ENCODE measurements at places on chromosomes 1 and 21.
A peak's percentile ranks its signal among the peaks of the same experiment; 100 is the strongest.

DNA sequence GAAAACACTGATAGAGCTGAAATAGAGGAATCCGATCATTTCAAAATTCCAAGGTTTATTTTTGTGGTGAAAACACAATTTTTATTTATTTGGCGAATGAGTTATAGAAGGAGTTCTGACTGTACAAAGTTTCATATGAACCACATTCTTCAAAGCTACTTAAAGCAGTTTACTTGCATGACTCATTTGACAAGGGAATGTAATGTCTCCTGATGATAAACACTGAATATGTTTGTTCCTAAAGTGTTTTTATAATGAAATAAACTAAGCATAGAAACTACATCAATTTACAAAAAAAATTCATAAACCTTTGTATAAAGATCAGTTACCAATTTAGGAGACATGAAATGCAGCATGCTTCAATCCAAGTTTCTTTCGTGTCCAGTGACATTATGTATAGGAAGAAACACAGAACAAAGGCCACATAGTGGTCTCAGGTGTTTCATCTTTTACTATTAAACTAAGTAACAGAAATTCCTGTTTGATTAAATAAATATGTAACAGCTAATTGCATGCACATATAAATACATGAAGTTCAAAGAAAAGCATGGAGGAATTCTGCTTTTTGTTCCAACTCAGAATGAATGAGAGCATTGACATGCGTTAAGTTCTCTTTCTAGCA lies 2.5 kb downstream of the PRKACB start:
- DNase-seq, result no peak

- DNase-seq, result no peak
Measured at GRCh38 chr1:1141911-1142250, 26.0 kb upstream of the C1orf159 start.

GRCh38 chr1:30822966-30823581 lies 65.5 kb upstream of the LAPTM5 start:
- no peak for DNase-seq

DNA sequence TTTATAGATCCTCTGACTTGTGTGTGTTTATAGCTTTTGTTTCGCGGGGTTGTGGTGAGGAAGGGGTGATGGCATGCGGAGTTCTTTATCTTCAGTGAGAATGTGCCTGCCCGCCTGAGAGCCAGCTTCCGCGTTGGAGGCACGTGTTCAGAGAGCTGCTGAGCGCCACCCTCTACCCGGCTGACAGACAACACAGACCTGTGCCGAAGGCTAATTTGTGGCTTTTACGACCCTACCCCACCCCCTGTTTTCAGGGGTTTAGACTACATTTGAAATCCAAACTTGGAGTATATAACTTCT lies 14.4 kb upstream of the CD101 start:
- peak; percentile 42 for DNase-seq

- no peak for DNase-seq
Measured at GRCh38 chr1:246533371-246533905, 26.4 kb upstream of the SMYD3 start.

- no peak for DNase-seq
Measured at GRCh38 chr21:42649122-42650032, 4.0 kb upstream of the PDE9A start.

DNA sequence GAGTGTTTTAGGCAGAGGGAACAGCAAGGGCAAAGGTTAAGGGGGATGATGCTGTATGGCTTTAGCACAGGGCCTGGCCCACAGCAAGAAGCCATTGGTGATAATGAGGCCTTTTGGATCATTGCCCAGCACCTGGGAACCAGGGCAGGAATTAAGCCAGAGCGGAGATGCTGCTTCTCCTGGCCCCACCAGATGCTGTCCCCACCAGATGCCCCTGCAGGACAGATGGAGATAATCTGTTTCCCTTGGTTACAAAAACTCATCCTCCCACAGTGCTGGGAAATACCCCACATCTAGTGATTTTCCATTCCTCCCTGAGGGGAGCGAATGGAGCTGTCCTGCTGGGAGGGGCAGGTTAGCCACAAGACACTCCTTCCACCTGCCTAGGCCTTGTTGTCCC lies 18.8 kb downstream of the OPRD1 start:
- no peak for DNase-seq

GRCh38 chr21:44701023-44701400 lies 4.0 kb downstream of the KRTAP10-12 start:
- no peak for DNase-seq

- no peak for DNase-seq
Measured at GRCh38 chr21:27382404-27382803, 415.5 kb upstream of the ADAMTS5 start.

GRCh38 chr1:156711011-156711817 lies 5.8 kb upstream of the CRABP2 start:
- DNase-seq, result no peak

- no peak for DNase-seq
Measured at GRCh38 chr1:90174246-90174645, 179.3 kb downstream of the ZNF326 start.
